ENCODE measurements at places on chromosomes 7 and 10.
A peak's percentile ranks its signal among the peaks of the same experiment; 100 is the strongest.

DNA sequence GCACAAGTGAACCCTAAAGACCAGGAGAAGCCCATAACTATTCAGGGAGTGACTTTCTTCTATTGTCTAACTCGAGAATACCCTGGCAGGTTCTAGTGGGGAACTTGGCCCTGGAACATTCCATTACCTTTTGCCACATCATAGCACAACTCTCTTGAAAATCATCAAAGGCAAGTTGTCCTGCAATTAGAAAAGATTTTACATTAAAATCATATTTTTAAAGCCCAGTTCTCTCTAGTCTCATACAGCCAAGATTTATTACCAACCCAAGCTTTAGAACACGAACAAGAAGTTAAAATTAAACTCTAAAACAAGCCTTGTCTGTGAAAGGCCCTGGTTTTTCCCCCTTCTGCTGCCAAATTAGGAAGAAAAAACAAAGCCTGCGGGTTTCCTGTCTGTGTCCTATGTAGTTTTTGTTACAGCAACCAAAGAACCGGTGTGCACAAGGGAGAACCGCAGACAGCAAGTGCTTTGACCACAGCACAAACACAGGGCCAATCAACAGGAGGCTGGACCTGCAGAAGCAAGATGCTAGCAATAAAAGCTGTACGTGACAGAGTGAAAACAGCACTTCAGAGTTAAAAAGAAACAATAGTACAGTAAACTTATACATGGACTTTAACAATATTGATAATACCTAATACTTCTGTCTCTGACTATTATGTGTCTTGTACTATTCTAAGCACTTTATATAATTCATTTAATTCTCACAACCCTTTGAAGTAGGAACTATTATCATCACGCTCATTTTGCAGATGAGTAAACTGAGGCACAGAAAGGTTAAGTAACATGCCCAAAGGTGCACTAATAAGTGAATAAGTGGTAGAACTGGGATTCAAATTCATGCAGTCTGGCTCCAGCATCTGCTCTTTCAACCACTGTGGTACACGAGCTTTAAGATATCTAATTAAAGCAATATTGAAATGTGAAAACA is 65.8 kb downstream of the STK17A start:
- peak; percentile 86 for DNase-seq

GRCh38 chr10:69056536-69057260 is 31.2 kb upstream of the SRGN start:
- DNase-seq: no peak

- DNase-seq: no peak
Observed at GRCh38 chr10:61973906-61974305, 72.4 kb downstream of the ARID5B start.

GRCh38 chr10:44960088-44960460 is 472 bp downstream of the RASSF4 start:
- no peak for DNase-seq

GRCh38 chr10:49123981-49124950 is 8.9 kb upstream of the VSTM4 start:
- no peak for DNase-seq

DNA sequence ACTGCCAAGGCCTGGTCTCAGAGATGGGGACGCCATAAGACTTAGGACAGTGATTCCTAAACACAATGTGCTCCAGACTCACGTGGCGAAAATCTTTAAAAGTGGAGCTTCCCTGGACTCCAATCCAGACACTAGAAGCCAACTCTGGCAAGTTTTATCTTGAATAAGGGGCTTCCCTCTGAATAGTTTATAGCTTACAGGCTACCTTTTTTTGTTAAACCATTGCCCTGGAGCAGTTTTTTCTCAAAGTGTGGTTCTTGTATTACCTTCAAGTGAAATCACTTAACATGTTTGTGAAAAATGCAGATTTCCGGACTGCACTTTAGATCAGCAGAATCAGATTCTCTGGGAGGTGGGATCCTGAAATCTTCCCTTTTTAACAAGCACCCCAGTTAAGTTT is 171.7 kb upstream of the PHF14 start:
- no peak for DNase-seq

- peak; percentile 88 for DNase-seq
Observed at GRCh38 chr10:73940634-73941221, 29.8 kb downstream of the PLAU start.

DNA sequence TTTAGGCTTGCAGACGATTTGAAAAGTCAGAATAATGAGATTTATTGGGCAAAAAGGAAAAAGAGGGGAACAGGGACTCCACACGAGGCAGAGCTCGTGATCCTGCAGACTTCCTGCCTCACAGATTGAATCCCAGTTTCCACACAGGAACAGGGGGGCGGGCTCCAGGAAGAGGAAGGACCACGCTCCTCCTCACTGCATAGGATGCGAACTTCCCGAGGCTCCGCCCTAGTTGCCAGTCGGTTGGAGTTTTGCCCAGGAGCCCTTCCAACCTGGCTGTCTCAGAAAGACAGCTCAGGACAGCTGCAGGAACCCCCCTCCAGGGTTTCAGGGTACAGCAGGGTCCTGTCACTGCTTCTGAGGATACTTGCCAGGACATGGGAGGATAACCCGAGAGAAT is 488.3 kb upstream of the ADARB2 start:
- DNase-seq: no peak

GRCh38 chr10:131514454-131514853 is 202.9 kb upstream of the TCERG1L start:
- no peak for DNase-seq

DNA sequence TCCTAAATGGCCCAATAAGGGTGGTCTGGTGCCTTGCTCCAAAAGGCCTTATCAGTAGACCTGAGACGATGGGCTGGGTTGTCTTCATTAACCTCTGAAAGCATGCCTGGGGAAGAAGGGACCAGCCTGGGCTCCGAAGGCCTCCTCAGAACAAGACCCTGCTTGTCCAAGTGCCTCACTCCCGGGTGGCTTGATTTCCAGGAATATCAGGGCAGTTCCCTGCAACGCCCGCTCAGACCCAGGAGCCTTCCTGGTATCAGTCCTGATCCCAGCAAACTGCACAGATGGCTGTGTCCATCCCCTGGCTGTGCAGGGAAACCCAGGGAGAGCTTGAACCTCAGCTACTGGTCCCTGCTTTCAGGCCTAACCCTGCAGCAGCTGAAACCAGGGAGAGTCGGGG is 49.9 kb upstream of the CUX1 start:
- DNase-seq: no peak

Measured in CD4-positive, alpha-beta T cell treated with Interferon alpha-2 for 1 hour (primary cell).